ENCODE measurements at places on chromosomes 7 and 10.

- DNase-seq = no peak
Observed at GRCh38 chr7:41060796-41061195, 642.1 kb downstream of the INHBA start.

DNA sequence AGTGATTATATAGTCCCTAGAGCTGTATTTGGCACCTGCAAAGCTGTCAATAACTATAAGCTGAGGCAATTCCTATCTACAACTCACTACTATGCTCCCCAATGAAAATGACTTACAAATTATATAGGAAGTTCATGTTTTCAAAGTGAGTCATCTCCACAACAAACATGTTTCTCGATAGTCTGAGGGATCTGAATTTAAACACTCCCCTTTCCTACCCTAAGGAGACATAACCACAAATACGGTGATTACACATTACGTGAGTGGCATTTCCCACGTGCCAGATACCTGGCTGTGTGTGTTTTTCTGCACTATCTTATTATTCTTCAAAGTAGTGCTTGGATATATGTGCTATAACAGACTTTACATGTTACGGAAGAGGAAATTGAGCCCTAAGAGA, 122.5 kb upstream of the C1QL3 start:
- DNase-seq = no peak

DNA sequence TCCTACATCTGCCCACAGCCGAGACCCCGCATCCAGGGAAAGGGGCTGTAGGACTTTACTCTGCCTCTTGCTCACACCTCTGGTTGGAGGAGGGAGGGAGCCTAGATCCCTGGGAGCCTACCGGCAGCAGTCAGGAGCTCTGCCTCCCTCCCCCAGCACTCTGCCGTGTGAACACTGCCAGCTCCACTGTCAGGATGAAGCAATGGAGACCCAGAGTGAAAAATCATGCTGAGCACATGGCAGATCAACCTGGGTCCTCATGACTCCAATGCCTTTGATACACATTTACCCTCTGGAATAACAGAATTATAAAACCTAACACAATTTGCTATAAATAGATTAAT, 477.7 kb downstream of the TNS3 start:
- no peak for DNase-seq

- no peak for DNase-seq
Observed at GRCh38 chr10:13701157-13701919, 114.6 kb downstream of the PRPF18 start.

- DNase-seq = no peak
Observed at GRCh38 chr7:2819161-2819953, 24.8 kb downstream of the GNA12 start.

All from NCI-H1092 (cell line).